ENCODE measurements at places on chromosomes 2 and 18. TPM values are rescaled to one million over a fixed set of nuclear protein-coding genes. Genes with fewer than 3 reads are reported as not detected.
A peak's percentile ranks its signal among the peaks of the same experiment; 100 is the strongest.

DNA sequence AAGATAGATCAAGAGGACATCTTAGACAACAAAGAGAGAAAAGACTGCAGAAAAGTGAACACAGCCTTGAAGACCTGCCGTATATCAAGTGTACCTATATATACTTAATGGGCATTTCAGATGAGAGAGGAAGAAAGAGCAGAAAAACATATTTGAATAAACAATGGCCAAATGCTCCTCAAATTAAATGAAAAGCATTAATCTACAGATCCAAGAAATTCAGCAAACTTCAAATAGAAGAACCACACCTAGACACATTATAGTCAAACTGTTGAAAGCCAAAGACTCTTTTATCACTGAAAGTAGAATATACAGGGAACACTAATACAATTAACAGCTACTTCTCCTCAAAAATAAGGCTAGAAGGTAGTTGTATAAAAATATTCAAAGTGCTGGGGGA lies 18.7 kb upstream of the TTL start:
- H3K27me3 ChIP-seq, result peaks cover 8% of the 10 kb centered on the region
- no peaks in the 10 kb centered on the region for H3K4me1 ChIP-seq
- H3K27ac ChIP-seq, result no peak overlapping the region

GRCh38 chr2:196259507-196260481 lies 88.4 kb upstream of the STK17B start:
- no peaks in the 10 kb centered on the region for H3K27me3 ChIP-seq
- no peak overlapping the region for H3K4me3 ChIP-seq
- H3K27ac ChIP-seq, result peak overlapping the region; percentile 30

- DNase-seq, result peak; percentile 31
- peaks cover 17% of the 10 kb centered on the region for H3K27me3 ChIP-seq
- peaks cover 32% of the 10 kb centered on the region for H3K4me1 ChIP-seq
- H3K36me3 ChIP-seq, result no peaks in the 10 kb centered on the region
- H3K4me3 ChIP-seq, result peak overlapping the region; percentile 64
These were observed 1.7 kb upstream of the CELF4 start for GRCh38 chr18:37567061-37567993.

DNA sequence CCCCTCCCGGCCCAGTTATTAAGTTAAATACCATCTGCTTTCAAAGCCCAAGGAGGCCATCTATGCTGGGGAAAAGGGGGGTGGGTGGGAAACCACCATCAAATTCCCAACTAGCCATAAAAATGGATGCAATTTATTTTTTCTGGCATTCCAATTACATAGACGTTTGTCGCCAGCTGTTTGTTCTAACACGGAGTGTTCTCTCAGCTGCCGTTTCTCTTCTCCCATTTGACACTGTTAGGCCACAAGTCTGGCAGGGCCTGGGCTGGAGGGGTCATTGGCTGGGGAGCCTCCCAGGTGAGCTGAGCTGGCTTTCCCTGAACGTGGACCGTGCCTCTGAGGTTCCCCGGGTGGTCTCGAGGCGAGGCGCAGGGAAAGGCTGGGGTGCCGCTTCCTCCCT lies 16.6 kb downstream of the ATOH8 start:
- H3K4me3 ChIP-seq, result no peak overlapping the region
- H3K4me1 ChIP-seq, result peaks cover 80% of the 10 kb centered on the region
- H3K36me3 ChIP-seq, result peaks cover 5% of the 10 kb centered on the region
- H3K27ac ChIP-seq, result no peak overlapping the region

DNA sequence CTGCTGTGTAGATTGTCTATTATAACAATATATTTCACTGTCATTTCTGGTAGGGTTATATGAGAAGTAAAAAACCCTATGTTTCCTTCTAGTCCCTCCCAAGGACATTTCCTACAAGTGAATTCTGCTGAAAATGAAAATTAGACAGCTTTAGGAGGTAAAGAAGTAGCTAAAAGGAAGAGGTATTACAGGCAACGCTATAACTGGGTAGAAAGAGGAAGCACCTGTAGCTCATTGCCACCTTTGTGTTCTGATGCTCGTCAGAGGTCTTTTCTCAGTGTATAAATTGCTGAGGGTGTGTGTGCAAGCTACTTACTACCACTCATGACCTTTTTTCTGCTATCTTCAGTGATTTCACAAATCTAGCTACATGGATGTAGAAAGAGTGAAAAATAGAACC lies 1.4 kb downstream of the DNAJC10 start:
- H3K27ac ChIP-seq, result peak overlapping the region; percentile 9
- H3K27me3 ChIP-seq, result no peaks in the 10 kb centered on the region
- peaks cover 50% of the 10 kb centered on the region for H3K4me1 ChIP-seq
- no peaks in the 10 kb centered on the region for H3K36me3 ChIP-seq

DNA sequence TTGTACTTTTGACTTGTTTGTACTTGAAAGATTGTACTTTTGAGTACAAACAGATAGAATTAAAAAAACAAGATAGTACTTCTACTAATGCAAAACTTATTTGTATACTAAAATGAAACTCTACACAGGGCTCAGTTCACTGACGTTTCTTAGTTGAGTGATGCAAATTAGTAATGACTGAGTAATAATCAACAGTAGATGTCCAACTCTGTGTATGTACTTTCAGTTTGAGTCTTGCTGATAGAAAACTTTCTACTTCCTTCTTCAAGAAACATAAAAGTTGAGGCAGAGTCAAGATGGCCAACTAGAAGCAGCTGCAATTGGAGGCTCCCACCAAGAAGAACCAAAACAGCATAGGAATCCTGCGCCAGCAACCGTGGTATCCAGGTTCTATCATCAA lies 585.0 kb downstream of the NR4A2 start:
- H3K4me3 ChIP-seq, result no peak overlapping the region
- no peak for DNase-seq
- H3K27ac ChIP-seq, result no peak overlapping the region
- no peaks in the 10 kb centered on the region for H3K36me3 ChIP-seq
- no peaks in the 10 kb centered on the region for H3K27me3 ChIP-seq
- no peaks in the 10 kb centered on the region for H3K4me1 ChIP-seq

- no peak overlapping the region for H3K4me3 ChIP-seq
- no peaks in the 10 kb centered on the region for H3K4me1 ChIP-seq
- no peaks in the 10 kb centered on the region for H3K36me3 ChIP-seq
- no peak for DNase-seq
These were observed 650.8 kb upstream of the FANCL start for GRCh38 chr2:58891828-58892377.

DNA sequence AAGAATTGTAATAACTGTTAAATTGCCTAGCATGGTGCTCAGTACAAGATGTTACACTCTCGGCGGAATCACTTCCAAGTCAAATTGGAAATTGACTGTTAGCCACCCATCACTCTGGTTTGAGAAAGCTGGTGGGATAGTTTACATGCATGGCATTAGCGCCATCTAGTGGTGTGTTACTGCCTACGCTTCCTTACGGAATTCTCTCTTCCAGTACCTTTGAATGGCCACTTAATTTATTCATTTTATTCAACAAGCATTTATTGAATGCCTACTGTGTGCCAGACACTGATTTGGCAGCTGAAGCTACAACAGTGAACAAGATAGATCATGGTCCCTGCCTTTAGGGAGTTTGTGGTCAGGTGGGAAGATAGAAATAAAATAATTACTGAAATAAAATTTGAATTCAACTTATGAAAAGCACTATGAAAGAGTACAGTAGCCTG lies 171.2 kb downstream of the TMEM247 start:
- no peaks in the 10 kb centered on the region for H3K27me3 ChIP-seq
- peak; percentile 80 for DNase-seq
- H3K36me3 ChIP-seq, result peaks cover 4% of the 10 kb centered on the region
- H3K27ac ChIP-seq, result no peak overlapping the region

- H3K36me3 ChIP-seq, result no peaks in the 10 kb centered on the region
- H3K27me3 ChIP-seq, result no peaks in the 10 kb centered on the region
- no peak overlapping the region for H3K27ac ChIP-seq
- H3K4me3 ChIP-seq, result no peak overlapping the region
- H3K4me1 ChIP-seq, result no peaks in the 10 kb centered on the region
These were observed 374.2 kb upstream of the ID2 start for GRCh38 chr2:8307606-8308180.

DNA sequence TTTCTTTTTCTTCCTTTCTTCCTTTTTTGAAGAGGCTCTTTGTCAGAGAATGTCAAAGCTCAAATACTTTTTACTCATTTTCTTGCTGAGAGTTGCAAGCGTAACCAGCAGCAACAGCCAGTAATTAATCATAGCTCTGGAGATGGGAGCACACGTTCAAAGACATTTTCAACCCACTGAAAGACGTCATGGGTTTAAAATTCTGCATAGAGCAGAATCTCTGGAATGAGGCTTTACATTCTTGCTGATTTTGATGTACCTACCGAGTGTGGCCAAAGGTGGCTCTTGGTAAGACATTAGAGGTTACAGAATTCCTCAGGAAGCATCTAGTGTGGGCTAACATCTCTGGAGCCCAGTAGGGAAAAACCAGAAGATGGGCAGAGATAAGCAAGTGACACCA lies 292.5 kb downstream of the MTX2 start:
- H3K36me3 ChIP-seq, result no peaks in the 10 kb centered on the region
- no peaks in the 10 kb centered on the region for H3K4me1 ChIP-seq
- no peak overlapping the region for H3K27ac ChIP-seq
- no peak for DNase-seq

- no peak overlapping the region for H3K27ac ChIP-seq
- no peaks in the 10 kb centered on the region for H3K4me1 ChIP-seq
- H3K4me3 ChIP-seq, result no peak overlapping the region
These were observed 223.0 kb downstream of the UBE2E3 start for GRCh38 chr2:181203412-181203811.

- no peak overlapping the region for H3K4me3 ChIP-seq
- no peak overlapping the region for H3K27ac ChIP-seq
- no peaks in the 10 kb centered on the region for H3K27me3 ChIP-seq
These were observed 185.5 kb downstream of the CCDC85A start for GRCh38 chr2:56369316-56369715.

GRCh38 chr2:130756053-130756873 lies 923 bp downstream of the AMER3 start:
- no peaks in the 10 kb centered on the region for H3K4me1 ChIP-seq
- H3K27me3 ChIP-seq, result peaks cover 31% of the 10 kb centered on the region
- H3K27ac ChIP-seq, result no peak overlapping the region
- DNase-seq, result no peak

DNA sequence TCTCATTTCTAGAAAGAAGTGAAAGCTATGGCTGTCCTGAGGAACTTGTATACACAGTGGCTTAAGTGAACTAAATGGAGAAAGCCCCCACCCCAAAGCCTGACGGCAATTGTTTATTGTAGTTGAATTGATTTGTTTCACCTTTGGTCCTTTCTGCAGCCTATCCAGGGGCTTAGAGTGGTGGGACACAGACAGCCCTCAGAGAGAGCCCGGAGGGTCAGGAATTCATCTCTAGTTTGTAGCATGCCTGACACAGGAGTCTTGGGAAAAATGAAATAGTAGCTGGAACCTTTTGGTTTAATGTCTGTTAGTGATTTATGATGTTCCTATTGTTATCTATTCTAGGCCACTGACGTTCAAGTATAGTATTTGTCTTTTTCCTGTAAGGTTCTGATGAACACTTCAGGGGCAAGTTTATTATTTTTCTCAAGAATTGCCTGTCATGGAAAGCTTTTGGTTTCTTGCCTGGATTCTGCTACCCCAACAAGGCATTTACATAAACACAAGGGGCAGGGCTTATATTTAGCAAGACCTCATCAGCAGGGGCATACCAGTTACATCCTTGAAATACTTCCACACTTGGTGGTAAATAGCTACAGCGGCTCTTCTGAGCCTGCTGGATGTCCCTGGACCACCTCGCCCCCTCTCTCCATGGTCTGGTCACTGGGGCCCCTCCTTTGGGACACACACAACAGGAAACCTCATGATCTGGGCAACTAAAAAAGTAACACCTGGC lies 44.4 kb downstream of the KCNE4 start:
- H3K4me1 ChIP-seq, result peaks cover 11% of the 10 kb centered on the region
- DNase-seq, result no peak
- H3K27ac ChIP-seq, result no peak overlapping the region

GRCh38 chr2:118723394-118723793 lies 124.1 kb downstream of the EN1 start:
- no peak overlapping the region for H3K27ac ChIP-seq
- no peaks in the 10 kb centered on the region for H3K4me1 ChIP-seq
- H3K4me3 ChIP-seq, result no peak overlapping the region
- H3K27me3 ChIP-seq, result no peaks in the 10 kb centered on the region
- no peak for DNase-seq

GRCh38 chr2:57711991-57712390 lies 334.6 kb upstream of the VRK2 start:
- H3K27ac ChIP-seq, result no peak overlapping the region
- no peak overlapping the region for H3K4me3 ChIP-seq
- no peaks in the 10 kb centered on the region for H3K27me3 ChIP-seq
- DNase-seq, result no peak
- no peaks in the 10 kb centered on the region for H3K36me3 ChIP-seq

- no peaks in the 10 kb centered on the region for H3K36me3 ChIP-seq
- no peak overlapping the region for H3K4me3 ChIP-seq
- no peaks in the 10 kb centered on the region for H3K27me3 ChIP-seq
- peak; percentile 85 for DNase-seq
- H3K4me1 ChIP-seq, result peaks cover 13% of the 10 kb centered on the region
These were observed 92.3 kb downstream of the PRKCE start for GRCh38 chr2:45743531-45744396.

- H3K27ac ChIP-seq, result no peak overlapping the region
- H3K4me1 ChIP-seq, result no peaks in the 10 kb centered on the region
- H3K4me3 ChIP-seq, result no peak overlapping the region
- no peak for DNase-seq
- H3K27me3 ChIP-seq, result no peaks in the 10 kb centered on the region
These were observed 120.5 kb upstream of the POU3F3 start for GRCh38 chr2:104733226-104733943.

DNA sequence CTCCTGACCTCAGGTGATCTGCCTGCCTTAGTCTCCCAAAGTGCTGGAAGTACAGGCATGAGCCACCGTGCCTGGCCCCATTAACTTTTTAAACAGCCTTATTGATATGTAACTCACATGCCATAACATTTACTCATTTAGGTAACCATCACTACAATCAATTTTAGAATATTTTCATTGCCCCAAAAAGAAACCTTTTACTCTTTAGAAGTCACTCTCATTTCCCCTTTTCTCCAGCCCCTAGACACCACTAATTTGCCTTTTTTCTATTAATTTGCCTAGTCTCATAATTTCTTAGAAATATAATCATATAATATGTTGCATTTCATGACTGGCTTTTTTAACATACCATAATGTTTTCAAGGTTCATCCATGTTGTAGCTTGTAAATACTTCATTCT lies 57.2 kb upstream of the TACR1 start:
- H3K27ac ChIP-seq, result no peak overlapping the region
- no peak overlapping the region for H3K4me3 ChIP-seq
- H3K27me3 ChIP-seq, result no peaks in the 10 kb centered on the region
- no peak for DNase-seq

GRCh38 chr2:127618551-127619202 lies 27.3 kb upstream of the GPR17 start:
- no peaks in the 10 kb centered on the region for H3K36me3 ChIP-seq
- DNase-seq, result peak; percentile 5
- no peak overlapping the region for H3K27ac ChIP-seq
- H3K27me3 ChIP-seq, result no peaks in the 10 kb centered on the region
- H3K4me1 ChIP-seq, result no peaks in the 10 kb centered on the region
- no peak overlapping the region for H3K4me3 ChIP-seq

M1AP gene
- not detected for total RNA-seq

NBEAL1 gene
- 74.4 TPM for total RNA-seq

SNED1 gene
- total RNA-seq, result 20.5 TPM

ACTG2 gene
- 2,977 TPM for total RNA-seq

CNTNAP5 gene
- total RNA-seq, result not detected

VWA3B gene
- not detected for total RNA-seq

ASAP2 gene
- 32.1 TPM for total RNA-seq

Data from stomach (tissue), 19 donors.